Left renal cortex interstitium (tissue), 4 donors: ENCODE measurements at places on chromosomes 7 and 10.

GRCh38 chr7:12567015-12567414, 3.5 kb upstream of the SCIN start:
- DNase-seq, result no peak

DNA sequence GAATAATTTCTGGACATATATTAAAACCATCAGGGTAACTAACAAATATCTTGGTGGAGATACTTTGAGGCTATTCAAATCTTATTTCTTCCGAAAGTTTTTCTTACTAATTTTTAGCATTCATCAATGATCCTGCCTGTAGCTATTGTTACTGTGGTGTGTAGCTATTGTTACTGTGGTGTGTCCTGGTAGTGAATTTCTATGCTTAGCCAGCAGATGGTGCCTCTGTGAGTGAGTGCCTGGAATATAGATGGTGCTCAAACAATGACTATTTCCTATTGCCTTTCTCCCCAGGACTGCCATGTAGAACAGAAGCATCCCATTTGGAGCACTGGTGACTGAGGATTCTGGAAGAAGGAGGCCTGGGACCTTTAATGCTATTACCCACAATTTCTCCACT, 245.7 kb downstream of the CCSER2 start:
- DNase-seq, result no peak

GRCh38 chr7:50305583-50306493, 1.3 kb downstream of the IKZF1 start:
- DNase-seq, result no peak

- no peak for DNase-seq
Observed at GRCh38 chr7:117492649-117493048, 12.8 kb downstream of the CFTR start.

- no peak for DNase-seq
Observed at GRCh38 chr7:157035302-157035701, 24.8 kb upstream of the MNX1 start.

GRCh38 chr7:36659172-36659516, 65.2 kb downstream of the AOAH start:
- DNase-seq, result no peak

DNA sequence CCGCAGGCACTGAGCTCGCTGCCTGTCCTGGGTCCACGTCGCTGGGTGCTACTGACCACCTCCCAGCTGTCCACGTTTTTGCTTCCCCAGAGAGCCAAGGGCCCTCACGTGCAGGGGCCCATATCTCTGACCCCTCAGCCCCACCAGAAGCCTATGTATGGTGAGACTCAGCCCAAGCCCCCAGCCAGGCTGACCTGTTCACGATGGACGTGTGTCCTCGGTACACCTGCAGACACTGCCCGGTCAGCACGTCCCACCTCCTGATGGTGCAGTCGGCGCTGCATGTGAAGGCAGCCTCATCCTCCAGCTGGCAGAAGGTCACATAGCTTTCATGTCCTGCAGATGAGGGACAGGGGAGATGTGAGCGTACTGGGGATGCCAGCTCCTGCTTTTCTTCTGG, 9.9 kb downstream of the WDR86 start:
- DNase-seq, result no peak

GRCh38 chr10:43234471-43235041, 32.3 kb downstream of the RASGEF1A start:
- DNase-seq, result no peak

DNA sequence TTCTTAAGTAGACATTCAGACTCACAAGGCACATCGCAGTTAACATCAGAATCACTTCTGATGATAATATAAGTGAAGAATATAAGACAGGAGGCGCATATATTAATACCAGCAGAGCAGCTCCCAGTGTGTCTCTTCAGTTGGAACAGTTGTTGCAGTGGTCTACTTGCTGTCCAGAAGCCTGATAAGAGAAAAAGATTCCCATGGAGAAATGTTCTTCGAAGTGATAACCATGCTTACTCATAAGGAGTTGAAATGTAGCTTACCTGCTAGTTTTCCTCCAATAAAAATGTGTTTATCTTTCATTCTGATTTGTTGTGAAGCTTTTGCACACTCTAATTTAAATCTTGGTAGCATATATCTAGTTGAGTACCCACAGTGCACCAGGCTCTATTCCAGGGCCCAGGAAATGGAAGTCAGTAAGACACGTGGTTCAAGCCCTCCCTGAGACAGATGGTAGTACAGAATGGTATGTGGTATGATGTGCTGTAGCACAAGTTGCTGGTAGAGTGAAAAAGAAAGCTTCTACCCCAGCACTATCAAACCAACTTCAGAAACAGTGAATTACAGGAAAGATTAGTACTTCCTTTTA, 124.0 kb downstream of the MAPK8 start:
- DNase-seq, result no peak

GRCh38 chr7:30173058-30173897, 38.5 kb downstream of the MTURN start:
- no peak for DNase-seq

DNA sequence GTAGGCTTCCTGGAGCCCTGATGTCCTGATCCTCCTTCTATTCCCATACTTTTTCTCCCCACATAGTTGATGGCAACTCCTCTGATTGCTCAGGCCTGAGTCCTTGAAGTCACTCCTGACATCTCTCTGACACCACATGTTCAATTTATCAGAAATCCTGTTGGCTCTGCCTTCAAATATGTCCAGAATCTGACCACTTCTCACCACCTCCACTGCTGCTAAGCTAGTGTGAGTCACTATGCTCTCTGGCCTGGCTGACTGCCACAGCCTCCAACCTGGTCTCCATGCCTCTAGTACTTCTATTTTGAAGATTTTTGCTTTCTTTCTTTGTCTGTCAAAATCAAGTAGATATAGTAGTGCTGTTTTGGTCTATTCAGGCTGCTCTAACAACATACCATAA, 53.0 kb downstream of the TMEM229A start:
- DNase-seq, result no peak

DNA sequence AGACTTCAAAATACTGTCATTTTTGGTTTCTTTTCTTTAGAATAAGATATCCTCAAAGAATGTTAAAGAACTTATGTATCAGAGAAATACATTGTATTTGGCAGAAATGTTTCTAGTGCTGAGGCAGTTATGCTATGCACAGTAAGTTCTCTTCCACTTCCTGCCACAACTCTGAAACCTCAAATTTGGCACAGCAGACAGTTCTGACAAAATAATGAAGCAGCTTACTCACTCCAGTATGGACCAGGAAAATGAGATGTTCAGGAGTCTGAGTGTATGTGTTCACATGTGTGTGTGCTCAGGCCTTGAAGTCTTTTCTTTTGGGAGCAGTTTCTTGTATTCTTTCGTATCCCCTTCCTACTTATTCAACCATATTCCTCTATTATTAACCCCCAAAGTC, 197.0 kb upstream of the AGK start:
- no peak for DNase-seq

- no peak for DNase-seq
Observed at GRCh38 chr7:54814401-54814800, 55.4 kb upstream of the SEC61G start.

DNA sequence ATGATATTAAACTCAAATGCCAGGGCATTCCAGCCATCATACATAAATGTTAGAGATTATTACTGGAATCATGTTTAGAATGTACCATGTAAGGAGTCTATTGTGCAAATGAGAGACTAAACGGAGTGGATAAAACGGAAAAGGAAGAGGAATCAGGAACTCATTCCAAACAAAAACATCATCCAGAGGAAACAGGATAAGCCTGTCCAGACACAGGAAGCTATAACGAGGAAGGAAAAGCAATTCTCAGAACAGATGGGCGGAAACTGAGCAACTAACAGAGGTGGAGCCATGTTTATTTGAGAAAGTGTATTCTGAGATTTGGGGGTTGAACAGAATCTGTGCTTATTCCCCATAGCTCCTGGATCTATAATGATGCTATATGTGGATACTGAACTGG, 52.3 kb upstream of the TRIM24 start:
- no peak for DNase-seq

- no peak for DNase-seq
Observed at GRCh38 chr7:845091-845490, 12.8 kb downstream of the SUN1 start.

- DNase-seq, result no peak
Observed at GRCh38 chr7:99106821-99107241, 37.1 kb downstream of the SMURF1 start.

GRCh38 chr7:90797596-90797995, 201.5 kb downstream of the CDK14 start:
- DNase-seq, result no peak

- DNase-seq, result no peak
Observed at GRCh38 chr7:78760620-78761355, 692.7 kb downstream of the MAGI2 start.

GRCh38 chr7:98864731-98865453, 4.9 kb downstream of the TMEM130 start:
- DNase-seq, result no peak

GRCh38 chr7:99459087-99459486, 6.9 kb downstream of the ATP5MF start:
- no peak for DNase-seq

GRCh38 chr7:71787513-71787912, 624.6 kb downstream of the CALN1 start:
- DNase-seq, result no peak

- no peak for DNase-seq
Observed at GRCh38 chr10:76416642-76417041, 985.2 kb downstream of the LRMDA start.

- DNase-seq, result no peak
Observed at GRCh38 chr7:36314491-36314890, 75.2 kb upstream of the ANLN start.

- no peak for DNase-seq
Observed at GRCh38 chr10:102509387-102509786, 5.6 kb downstream of the SUFU start.

DNA sequence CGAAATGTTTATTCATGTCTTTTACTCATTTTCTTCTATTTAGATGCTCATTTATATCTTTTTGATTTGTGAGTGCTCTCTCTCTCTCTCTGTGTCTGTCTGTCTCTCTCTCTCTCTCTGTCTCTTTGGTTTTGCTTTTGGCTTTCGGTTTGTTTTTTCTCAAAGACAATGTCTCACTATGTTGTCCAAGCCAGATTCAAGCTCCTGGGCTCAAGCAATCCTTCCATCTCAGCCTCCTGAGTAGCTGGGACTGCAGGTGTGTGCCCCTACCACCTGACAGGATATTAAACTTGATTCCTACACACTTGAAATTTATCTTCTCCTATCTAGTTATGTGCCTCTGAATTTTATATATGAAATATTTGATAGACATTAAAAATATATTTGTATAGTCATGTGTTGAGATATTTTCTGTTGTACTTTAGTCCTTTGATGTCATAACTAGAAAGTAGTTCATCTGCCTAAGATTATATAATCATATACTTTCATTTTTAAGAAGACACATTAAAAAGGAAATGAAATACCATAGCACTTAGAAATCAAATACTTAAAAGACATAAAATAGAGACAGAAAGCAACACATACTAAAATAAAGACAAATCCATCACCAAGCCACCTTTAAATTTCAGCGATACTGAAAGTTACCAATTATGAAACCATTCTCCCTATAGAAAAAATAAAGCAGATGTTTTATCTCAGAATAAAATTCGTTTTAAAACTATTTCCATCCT, 68.1 kb upstream of the SFMBT2 start:
- DNase-seq, result no peak

GRCh38 chr10:63718421-63718820, 197.2 kb downstream of the REEP3 start:
- no peak for DNase-seq
